ENCODE measurements at places on chromosomes 5 and 9.

- no peak for DNase-seq
Measured at GRCh38 chr5:107969847-107970246, 299.1 kb upstream of the EFNA5 start.

- DNase-seq: no peak
Measured at GRCh38 chr9:19224563-19224962, 5.9 kb upstream of the DENND4C start.

- DNase-seq: no peak
Measured at GRCh38 chr5:120872297-120872696, 408.2 kb downstream of the PRR16 start.

DNA sequence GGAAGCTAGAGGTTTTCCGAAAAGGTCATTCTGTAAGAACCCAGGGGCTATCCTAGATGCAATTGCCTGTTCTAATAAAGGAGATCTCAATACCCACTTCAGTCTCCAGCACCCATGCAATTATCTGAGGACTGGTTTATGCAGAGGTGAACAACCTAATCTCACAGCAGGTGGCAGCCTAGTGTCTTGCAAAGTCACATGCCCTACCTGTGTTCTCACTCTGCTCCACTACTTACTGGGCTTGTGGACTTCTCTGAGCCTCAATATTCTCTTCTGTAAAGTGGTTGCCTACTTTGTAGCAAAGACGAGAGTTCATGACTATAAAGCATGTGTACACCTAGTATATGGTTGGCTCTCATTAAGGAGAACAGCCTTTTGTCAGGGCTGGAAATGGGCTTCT lies 21.0 kb upstream of the ALDH1B1 start:
- DNase-seq: peak; percentile 68

GRCh38 chr9:132381966-132382541 lies 24.6 kb downstream of the TTF1 start:
- DNase-seq: no peak

DNA sequence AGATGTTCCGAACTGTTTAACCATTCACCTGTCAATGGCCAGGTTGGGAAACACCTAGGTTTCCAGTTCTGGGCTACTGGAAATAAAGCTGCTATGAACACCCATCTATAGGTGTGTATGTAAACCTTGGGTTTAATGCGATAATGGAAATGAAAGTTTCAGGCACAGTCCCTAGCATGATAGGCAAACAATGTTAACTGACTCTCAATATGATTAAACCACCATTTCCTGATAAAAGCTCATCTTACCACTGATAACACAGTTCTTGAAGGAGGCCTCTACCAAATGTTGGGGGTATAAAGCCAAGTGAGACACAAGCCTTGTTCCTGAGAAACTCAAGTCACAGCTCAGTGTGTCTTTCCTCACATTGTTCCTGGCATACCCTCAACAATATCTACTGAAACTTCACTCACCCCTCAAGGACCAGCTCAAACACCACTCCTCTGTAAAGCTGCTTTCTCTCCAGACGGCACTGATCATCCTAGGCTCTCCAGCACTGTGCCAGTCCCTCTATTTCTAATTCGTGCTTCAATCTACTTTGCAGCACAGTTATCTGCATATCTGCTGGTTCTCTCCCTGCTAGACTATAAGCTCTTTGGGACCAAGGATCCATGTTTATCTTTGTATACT lies 15.8 kb downstream of the RAB14 start:
- no peak for DNase-seq

DNA sequence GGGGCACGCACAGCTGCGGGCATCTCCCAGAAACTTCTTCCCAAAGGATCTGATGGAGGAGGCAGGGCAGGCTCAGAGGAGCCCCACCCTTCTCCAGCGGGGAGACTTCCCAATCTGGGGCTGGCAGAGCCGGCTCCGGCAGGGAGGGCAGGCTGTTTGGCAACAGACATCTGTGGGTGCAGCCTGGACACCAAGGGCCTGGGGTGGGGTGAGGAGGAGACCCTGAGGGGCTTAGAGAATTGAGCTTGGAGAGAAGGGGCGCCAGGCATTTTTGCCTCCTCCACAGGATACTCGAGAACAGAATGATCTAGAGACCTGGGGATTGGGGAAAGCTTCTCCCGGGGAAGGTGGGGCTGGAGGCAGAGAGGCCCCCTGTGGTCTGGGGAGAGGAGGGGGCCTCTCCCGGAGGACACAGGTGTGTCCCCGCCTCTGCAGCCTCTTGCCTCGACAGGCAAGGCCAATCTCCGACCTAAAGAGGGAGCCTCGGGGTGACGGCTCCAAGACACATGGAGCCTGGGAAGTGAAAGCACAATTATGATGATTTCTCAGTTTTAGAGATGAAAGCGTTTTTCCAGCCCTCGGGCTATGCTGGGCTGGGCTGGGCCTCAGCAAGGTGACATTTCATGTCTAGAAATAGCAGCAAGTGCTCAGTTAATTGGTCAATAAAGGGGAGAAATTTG lies 8.4 kb downstream of the LHX3 start:
- no peak for DNase-seq

- DNase-seq: no peak
Measured at GRCh38 chr5:142803428-142804125, 33.4 kb downstream of the ARHGAP26 start.
